ENCODE measurements at places on chromosomes 4 and X. TPM values are rescaled to one million over a fixed set of nuclear protein-coding genes. Genes with fewer than 3 reads are reported as not detected.

DNA sequence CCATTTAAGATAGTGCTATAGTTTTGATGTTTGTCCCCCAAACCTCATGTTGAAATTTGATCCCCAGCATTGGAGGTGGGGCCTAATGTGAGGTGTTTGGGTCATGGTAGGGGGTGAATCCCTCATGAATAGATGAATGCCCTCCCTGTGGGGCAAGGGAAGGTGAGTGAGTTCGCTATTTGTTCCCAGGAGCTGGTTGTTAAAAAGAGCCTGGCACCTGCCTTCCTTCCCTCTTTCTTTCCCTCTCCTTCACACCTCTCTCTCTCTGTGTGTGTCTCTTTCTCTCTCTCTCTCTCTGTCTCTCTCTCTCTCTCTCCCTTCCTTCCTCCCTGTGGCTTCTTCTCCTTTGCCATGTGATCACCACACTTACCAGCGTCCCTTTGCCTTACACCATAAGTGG lies 160.7 kb downstream of the AASDH start:
- no peak for DNase-seq

Gene H2BW1
- not detected for total RNA-seq

Gene MRPS18C
- total RNA-seq = 10.4 TPM

DNA sequence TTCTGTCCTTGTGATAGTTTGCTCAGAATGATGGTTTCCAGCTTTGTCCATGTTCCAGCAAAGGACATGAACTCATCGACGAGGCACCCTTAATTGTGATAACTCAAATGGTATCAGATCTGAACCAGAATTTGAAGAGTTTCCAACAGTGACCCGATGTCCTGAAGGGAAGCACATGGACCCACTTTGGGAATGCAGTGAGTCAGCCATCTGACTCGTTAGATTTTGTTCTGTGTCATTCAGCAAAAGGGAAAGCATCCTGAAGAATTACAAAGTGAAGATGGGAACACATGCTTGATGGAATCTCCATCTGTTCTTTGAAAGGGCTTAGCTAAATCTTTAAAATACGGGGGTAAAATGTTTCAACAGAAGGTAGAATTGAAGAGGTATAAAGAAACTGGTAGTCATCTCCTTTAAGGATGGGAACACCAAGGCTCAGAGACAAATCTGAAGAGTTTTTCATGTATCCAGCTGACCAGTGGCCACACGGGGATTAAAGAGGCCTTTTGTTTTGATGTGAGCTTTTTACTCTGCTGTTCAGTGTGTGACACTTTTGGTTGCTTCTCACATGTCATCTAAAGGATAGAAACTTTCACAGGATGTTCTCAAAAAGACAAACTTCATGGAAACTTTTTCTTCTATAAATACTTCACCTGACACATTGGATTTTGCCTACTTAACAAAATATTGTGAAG lies 393.8 kb downstream of the INPP4B start:
- no peak for DNase-seq

Gene GYPE
- 4.0 TPM for total RNA-seq

DNA sequence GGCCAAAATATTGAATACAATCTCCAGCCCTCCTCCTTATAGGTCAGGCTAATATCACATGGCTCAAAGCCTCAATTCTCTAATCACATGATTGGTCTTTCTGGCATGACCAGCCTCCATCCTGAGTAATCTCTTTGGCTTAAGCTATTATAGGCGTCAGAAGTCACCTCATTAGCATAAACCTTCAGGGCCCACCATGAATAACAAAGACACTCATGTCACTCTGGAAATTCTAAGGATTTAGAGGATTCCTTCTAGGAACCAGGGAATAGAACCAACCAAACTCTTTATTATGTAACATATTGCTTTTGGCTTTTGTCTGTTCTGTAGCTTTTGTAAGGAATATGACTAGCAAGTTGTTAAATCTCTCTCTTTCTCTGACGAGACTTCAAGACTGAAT lies 109.2 kb upstream of the IGFBP7 start:
- no peak for DNase-seq

GRCh38 chr4:66923081-66923865 lies 622.0 kb downstream of the CENPC start:
- no peak for DNase-seq

GRCh38 chr4:144171697-144172096 lies 31.2 kb upstream of the GYPA start:
- no peak for DNase-seq

Gene TKTL2
- not detected for total RNA-seq

Gene RASL11B
- not detected for total RNA-seq

Gene HAUS7
- 36.2 TPM for total RNA-seq

DNA sequence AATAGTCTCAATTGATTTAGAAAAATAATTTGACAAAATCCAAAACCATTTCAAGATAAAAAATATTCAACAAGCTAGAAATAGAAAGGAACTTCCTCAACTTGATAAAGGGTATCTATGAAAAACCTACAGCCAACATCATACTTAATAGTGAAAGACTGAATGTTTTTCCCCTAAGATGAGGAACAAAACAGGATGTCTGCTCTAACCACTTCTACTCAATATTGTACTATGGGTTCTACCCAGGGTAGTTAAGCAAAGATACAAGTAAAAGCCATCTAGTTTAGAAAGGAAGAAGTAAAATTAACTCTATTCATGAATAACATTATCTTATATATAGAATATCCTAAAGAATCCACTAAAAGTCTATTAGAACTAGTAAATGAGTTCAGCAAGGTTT lies 21.5 kb upstream of the SYTL5 start:
- DNase-seq = no peak

Gene DCAF4L1
- total RNA-seq = 0.36 TPM

GRCh38 chr4:176404621-176405020 lies 84.9 kb downstream of the SPCS3 start:
- no peak for DNase-seq

- DNase-seq = no peak
Measured at GRCh38 chr4:114417214-114417613, 181.4 kb upstream of the UGT8 start.

DNA sequence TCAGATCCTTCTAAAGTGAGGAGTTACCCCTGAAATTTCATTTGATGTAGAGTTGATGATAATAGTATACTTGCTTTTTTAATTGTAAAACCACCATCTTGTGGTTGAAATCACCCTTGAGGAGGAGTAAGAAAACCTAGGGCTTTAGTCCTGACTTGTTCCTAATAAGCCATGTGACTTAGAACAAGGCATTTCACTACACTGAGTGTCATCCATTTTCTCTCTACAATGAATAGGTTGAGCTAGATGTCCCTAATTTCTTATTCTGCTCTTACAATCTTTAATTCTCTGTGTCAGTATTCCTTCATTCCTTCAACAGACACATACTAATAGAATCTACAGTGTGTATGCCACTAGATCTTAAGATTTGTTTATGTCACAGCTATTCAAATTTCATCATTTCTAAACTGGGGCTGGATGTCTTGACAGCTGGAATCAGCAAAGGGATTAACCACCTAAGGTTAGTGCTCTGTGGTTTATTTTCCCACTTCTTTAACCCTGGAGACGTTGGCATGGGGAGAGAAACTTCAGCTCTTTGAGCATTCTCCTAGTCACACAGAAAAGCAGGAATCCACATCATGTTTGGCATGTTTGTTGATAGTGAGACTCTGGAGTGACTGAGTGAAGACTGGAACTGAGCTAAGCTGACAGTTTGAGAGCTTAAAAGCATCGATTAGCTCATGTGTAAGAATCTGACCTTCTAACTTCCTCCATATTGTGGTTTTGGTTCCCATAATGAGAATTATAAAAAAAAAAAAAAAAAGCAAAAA lies 246.3 kb downstream of the NDST4 start:
- no peak for DNase-seq

DNA sequence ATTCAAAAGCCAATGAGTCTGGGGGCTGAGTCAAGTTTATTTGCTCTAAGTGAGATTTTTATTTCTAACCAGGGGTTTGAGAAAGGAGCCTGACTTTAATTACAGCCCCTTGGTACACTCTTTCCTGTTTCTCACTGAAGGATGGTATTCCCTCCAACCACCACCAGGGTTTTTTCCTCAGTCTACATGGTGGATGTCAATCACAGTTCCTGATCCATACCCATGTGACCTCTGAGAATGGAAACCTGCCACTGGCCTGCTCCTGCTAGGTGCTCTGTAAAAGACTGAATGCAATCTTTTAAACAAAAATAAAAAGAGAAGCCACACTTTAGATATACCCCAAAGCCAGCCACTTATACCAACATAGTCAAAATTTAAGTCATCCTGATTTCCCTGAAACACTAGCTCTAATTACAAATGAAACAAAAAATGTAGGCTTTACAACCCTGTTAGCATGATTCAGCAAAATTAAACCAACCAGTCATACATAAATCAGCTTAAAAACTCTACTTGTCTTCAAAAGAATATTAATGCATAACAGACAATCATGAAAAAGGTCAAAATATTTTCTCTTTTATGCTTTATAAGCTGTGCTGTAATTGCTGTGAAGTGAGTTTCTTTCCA lies 112.1 kb upstream of the NWD2 start:
- DNase-seq = no peak

DNA sequence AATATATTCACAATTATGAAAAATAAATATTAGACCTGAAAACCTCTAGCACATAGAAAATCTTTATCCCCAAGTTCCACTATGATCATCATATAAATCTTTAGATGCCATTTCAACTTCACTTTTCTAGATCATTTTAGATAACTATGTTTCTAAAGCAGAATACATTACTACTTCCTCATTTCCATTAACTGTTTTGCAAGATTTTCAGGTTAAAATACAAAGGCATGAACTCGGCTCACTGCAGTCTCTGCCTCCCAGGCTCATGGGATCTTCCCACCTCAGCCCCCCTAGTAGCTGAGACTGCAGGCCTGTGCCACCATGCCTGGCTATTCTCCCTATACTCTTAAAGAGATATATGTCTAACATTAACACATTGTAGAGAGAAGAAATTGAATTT lies 1365.9 kb upstream of the AGA start:
- no peak for DNase-seq

Gene FDCSP
- not detected for total RNA-seq

- no peak for DNase-seq
Measured at GRCh38 chr4:10371869-10372471, 85.3 kb downstream of the ZNF518B start.

Gene SPANXN4
- not detected for total RNA-seq
